ENCODE measurements at places on chromosomes 16 and 17.
A peak's percentile ranks its signal among the peaks of the same experiment; 100 is the strongest.

GRCh38 chr17:76735586-76736348, 1.4 kb downstream of the SRSF2 start:
- no peak for DNase-seq

GRCh38 chr17:77285594-77286390, 145.0 kb downstream of the SEC14L1 start:
- peak; percentile 40 for DNase-seq

- DNase-seq: no peak
Observed at GRCh38 chr16:69921127-69921526, 30.0 kb upstream of the CLEC18A start.

- DNase-seq: no peak
Observed at GRCh38 chr17:58165981-58166380, 801 bp upstream of the OR4D2 start.

DNA sequence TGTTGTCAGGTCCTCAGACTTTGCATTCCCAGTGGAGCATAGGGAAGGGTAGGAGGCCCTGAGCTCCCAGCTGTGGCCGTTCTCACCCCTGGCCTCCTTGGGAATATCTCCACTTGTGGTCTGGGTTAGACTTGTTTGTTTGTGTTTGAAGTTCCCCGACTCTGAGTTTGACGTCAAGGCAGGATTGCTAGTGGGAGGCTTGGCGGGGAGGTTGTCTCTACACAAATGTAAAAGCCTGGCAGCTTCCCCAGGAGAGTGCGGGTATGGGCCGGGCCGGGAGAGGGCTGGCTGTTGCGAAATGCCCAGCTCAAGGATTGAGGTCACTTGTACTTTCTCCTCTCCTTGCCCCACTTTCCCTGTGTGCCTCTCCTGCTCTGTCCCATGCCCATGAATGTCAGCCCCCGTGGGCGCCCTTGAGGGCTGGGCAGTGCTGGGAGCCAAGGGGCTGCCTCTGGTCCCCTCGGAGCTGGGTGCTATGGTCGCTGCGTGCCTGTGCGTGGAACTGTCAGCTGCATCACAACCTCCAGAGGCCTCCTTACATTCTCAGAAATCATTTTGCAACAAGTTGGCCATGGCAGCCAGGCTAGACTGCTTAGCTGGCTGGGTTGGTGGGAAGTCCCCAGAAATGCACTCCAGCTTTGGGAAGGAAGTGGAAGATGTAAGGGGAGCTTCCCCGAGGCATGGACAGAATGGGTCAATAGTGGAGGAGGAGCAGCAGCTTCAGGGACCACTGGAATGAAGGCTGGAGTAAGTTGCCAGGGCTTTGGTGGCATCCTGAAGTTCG, 84.3 kb downstream of the KSR1 start:
- DNase-seq: peak; percentile 49

Measured in tibial nerve (tissue), 4 donors.